H9 (cell line): ENCODE measurements at places on chromosomes 6 and 20.

- DNase-seq = no peak
Observed at GRCh38 chr20:60465439-60465838, 507.2 kb downstream of the CDH26 start.

GRCh38 chr6:53058388-53059195, 6.6 kb upstream of the FBXO9 start:
- no peak for DNase-seq

- no peak for DNase-seq
Observed at GRCh38 chr20:45765307-45765875, 26.3 kb downstream of the WFDC3 start.

DNA sequence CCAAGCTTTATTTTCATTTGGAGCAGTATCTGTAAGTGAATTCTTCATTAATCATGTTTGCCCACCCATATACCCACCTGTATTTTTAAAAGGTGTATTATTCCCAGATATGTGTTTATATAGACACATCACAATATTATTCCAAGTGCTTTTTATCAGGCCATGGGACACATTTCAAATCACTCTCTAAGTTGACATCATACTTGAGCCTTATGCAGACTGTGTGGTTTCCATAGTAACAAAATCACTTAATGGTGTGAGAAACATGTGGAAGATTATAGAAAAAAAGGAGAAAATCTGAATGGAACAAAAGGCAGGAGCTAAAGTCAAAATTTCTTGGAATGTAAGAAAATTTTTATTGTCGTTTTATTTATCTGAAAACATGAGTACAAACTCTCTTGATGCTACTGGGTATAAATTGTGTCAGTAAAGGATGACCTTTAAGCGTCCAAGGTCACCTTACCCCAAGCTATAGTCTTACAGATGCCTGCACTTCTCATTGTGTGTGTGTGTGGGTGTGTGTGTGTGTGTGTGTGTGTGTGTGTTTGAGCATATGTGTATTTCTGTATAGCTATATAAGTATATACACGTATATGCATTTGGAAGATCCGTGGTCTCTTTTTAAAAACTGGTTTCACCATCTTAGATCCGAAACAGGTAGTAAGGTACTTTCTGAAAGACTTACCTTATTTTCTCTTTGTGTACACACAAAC, 79.8 kb upstream of the CCN6 start:
- no peak for DNase-seq

DNA sequence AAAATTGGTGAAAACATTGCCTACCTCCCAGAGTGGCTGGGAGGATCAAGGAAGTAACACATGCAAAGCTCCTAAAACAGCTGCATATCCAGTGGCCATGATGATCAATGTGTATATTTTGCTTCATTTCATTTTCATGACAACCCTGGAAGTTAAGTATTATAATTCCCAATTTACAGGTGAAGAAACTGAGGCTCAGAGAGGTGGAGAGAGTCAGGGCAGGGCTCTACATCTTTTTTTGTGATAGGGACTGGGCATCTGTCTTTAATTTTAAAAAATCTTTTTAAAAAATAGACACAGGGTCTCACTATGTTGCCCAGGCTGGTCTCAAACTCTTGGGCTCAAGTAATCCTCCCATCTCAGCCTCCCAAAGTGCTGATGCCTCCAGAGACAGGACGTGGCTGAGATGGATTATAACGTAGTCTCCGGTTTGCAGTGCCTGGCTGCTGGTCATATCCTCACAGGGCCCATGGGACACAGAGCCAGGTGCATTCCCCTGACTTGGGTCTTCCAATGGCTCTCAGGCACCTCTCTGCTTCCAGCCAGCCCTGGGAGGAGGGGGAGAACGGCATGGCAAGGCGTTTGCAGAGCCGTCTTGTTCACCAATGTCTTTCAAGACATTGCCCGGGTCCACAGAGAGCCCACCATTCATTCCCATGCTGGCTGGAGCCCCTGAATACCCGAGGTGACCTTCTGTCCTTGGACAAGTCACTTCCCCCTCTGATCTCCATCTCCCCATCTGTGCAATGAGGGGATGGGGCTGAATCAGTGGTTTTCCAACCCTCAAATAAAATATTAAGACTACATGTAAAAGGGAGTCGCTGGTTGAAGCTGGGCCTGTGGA, 38.3 kb downstream of the HNF4A start:
- no peak for DNase-seq

DNA sequence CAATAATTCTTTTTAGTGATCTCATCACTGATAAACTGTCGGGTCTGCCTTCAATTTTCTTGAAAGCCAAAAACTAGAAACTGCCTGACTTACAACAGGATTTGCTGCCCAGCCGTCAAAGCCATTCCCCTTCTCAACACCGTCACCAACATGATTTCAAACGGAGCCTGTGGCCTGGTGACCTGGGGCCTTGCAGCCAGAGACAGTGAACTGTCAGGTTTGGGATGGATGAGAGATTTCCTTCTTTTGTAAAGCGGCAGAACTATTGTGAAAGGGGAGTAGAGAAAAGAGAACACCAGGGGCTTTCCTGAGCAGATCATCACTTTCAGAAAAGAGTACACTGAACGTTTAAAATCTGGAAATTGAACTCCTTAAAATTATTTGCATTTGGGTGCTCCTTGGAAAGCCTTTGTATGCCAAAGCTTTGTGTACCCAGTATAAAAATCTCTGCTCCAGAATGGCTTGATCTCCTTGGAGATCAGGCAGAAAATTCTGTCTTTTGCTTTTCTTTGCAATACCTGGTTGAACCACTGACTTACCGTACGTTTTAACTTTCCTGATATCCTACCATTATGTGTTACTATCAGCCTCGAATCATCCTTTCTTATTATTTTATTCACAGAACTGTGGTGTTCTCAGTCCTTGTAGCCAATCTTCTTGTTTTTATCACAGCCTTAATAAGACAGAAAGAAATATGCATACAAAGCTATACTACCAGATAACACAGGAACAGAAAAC, 125.2 kb downstream of the PACRG start:
- DNase-seq = no peak

DNA sequence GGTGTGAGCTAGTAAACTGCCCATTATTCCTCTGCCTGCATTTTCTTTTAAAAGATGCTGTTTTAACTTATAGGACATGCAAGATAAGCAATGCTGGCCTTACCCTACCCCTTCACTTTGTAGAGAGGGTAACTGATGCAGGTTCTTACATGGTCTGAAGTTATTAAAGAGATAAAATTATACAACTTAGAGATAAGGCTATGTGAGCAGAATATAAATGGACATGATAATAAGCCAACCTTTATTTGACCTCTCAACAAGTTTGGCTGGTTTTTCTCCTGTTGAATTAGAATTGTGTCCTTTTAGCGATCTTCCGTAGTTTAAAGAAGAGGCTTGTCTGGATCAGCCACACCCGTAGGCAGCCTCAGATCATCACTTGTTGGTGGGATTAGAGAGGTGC, 377.0 kb downstream of the BTBD3 start:
- no peak for DNase-seq

- DNase-seq = no peak
Observed at GRCh38 chr6:131460614-131461000, 112.4 kb upstream of the ARG1 start.

- no peak for DNase-seq
Observed at GRCh38 chr6:135030532-135031178, 24.0 kb downstream of the HBS1L start.

DNA sequence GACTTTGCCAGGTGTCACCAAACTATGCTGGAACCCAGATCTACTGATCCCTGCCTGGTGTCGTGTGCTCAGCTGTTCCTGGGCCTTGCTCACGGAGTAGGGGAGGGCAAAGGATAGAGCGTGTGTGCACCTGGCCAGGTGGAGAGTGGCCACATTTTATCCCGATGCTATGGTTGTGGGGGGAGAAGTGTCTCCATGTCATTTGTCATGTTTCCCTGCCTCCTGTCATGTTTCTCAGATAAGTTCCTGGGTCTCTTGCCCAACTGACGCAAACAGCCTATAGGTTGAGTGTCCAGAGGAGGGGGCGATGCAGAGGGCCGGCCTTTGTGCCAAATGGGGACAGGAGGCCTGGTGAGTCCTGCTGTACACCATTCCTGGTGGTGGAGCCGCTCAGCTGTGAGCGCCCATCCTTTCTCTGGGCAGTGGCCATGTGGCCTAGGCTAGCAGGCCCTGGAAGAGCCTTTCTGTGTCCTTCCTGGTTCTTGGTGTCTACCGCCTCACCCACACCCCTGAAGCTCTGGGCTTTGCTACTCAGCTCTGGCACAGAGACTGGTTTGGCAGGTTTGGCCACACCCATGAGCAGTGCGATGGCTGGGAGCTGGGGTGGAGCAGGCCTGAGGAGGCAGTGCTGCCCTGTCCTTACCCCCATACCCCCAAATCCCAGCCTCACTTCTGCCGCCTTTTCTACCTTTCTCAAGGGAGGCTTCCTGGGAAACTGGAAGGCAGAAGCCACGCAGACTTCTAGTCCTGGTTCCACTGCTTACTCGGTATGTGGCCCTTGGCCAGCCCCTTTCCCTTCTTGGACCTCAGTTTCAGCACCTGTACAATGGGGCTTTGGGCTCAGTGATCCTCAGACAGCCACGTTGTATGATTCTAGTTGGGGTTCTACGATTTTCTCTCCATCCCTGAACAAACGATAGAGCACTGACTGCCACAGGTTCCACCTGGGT, 32.3 kb upstream of the EPB41L1 start:
- no peak for DNase-seq

GRCh38 chr6:48714699-48715098, 603.7 kb upstream of the PTCHD4 start:
- no peak for DNase-seq

DNA sequence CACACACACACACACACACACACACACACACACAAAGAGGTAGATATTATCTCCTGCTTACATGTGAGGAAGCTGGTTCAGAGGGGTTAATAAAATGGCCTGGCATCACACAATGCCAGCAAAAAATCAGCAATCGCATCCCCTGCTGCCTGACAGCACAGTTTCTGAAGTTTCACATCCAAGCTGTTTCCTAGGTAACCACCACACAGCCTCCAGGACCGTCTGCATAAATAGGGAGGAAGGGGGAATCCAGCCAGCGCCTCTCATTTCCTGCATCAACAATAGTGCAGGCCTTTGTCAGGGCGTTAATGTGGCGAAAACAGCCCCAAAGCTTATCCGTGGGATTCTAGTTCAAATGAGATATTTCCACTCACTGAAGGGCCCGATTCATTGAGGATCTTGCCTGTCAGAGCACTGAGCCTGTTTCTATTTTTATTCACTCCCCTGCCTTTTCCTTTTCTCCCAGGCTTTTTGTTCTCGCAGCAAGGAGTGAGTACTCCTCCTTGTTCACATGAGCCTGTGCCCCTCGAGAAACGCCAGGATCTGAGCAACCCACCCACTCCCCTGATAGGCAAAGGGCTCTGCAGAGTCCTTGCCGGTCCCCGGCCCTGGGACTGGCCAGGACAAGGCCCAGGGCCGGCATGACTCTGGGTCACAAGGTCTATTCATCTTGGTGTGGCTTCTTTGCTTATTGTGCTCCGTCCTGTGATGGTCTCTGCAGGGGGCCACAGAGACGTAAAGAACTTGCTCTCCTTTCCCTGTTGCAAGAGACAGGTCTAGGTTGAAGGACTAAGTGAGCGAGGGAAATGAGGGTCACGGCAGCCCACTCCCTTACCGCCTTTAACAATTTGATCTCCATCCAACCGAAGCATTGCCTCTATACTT, 32.7 kb downstream of the TUBB2B start:
- DNase-seq = peak; percentile 65

DNA sequence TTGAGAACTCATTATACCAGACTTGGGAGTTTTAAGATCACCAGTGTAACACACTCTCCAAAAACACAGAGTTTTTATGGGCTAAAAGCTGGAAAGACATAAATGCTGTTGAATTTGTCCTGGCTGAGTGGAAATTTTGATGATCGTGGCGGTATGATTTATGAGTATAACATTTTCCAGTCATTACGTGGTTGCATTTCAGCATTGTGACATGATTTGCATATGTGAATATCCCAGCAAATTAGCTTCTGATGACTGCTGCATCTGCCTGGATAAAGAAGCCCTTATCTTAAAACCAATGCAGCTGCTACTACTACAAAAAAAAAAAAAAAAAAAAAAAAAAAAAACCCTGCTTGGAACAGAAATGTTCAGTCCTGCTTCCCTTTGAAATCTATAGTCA, 850.9 kb downstream of the TFAP2A start:
- DNase-seq = no peak

DNA sequence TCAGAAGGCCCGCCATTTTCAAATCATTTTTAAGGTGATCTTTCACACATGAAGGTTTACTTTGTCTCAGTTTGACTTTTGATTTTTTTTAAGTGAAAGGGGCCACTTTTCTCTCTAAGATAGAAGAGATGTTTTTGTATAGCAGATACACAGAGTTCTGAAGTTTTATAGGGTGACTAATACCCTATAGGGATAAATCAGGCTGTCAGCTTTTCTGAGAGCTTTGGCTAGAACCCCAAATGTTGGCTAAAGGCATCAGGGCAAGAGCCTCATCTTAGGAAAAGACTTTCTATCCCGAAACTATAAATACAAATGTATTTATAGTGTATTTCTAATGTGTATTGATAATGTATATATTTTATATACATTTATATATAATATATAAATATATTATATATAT, 181.4 kb downstream of the TBX18 start:
- no peak for DNase-seq

DNA sequence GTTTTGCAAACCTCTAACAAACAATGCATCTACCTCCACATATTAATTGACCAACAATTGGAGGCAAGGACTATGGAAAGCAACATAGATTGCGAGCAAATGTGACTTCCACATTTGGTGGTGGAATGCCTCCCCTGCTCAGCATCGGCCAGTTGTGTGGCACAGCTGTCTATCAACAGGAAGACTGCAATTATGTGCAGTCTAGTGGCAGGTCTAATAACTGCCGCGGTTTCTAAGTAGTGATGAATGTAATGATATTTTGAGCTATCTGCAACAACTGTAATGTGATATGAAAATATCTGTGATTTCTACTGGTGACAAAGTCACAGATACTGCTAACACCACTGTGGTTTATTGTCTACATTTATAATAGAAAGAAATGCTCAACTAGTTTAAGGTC, 56.8 kb downstream of the NCR2 start:
- DNase-seq = no peak

DNA sequence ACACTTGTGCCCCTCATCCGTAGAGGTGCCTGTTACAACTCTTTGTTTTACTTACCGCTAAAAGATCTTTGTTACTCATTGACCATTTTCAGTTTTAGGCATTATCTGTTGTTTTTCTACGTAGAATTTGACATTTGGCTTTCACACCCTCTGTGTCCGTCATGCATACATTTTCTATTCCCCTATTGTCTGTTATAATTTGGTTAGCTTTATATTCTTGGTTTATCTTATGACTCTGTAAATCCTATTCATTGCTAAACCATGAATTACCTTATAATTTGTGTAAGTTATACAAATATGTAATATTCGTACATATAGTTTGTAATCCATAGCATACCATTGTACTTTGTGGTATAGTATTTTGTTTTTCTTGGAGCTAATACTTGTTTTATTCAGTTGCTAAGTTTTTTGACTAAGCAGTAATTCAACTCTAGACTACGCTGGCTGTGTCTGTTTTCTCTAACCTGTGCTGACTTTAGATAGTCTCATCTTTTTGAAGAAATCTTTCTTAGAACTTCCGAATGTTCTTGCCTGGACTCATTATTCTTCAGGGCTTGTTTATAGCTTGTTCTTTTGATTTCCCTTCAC, 21.8 kb downstream of the CDC5L start:
- DNase-seq = no peak
